Renal cortex interstitium (tissue), 15 donors: ENCODE measurements at places on chromosomes 1 and 21. TPM values are rescaled to one million over a fixed set of nuclear protein-coding genes. Genes with fewer than 3 reads are reported as not detected.

- DNase-seq = no peak
Observed at GRCh38 chr1:48448932-48449331, 23.1 kb downstream of the SPATA6 start.

GRCh38 chr1:199297174-199297573 lies 658.3 kb downstream of the PTPRC start:
- DNase-seq = no peak

DNA sequence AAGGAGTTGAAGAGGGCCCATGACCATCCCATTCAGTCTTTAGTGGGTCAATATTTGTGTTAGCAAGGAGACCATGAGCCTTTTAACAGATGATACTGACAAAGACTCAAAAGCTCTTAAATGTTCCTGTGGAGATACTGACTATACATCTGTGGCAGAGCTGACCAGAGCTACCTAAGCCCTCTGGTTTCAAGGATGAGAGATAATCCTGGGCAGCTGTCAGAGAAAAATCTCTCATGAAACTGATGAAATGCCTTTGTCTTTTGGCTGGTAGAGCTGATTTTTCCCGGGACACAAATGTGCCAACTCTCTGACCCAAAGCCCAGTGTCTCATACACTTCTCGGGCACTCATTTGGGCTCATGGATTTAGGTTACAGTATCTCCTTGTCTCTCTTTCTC lies 100.9 kb downstream of the XCL2 start:
- DNase-seq = no peak

GRCh38 chr1:1669468-1670440 lies 10.9 kb upstream of the CDK11B start:
- DNase-seq = no peak

DNA sequence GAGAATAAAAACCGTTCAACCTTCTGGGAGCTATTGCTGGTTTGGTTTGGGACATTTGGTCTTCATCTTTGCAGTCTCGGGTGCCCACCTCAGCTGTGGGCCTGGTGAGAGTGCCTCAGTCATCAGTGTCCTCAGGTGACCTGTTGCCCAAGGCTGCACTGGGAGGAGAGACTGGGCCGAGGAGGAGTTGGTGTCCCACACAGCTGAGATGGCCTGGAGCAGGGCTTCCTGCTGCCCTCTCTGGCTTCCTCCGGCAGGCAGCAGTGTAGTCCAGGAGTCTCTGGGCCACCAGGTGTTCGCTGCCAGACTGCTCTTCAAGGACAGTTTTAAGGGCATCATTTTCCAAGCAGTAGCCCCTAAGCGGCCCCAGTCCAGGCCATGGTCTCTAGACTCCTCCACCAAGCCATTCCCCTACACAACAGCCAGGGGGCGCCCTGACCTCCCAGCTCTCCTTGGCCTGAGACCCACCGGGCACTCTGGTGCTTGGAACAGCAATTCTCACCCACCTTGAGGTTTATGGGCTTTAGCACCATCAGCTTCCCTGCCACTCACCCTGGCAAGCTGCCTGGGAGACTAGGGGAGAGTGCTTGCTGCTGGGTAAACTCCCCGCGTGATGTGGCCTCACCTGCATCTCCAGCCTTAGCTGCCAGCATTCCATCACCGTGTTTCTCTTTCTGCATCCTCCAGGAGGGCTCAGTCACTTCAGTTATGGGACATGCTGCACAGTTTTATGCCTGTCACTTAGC lies 9.1 kb upstream of the SYTL1 start:
- no peak for DNase-seq

DNA sequence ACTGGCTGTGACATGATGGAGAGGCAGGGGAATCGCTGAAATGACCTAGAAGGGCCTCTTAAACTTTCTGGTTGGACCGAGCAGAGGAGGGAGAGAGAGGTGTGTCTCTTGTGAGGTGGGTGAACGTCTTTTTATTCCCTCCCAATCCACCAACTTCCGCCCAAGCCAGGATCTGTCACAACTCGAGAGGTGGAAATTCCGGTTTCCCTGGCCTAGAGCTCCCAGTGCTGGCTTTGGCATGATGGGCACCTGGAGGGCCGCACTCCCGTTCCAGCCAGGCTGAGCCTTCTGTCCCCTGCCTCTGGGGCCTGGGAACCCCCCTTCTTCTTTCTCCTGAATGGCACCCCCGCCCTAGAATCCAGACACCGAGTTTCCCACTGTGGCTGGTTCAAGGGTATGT lies at the start of gene SEMA4A:
Gene SEMA4A (plus strand): TSS at position 224 of the 400 bp plus-strand sequence. CDS start 994 bp downstream, outside the sequence.
- DNase-seq = no peak

GRCh38 chr1:187151555-187151954 lies 322.8 kb downstream of the PLA2G4A start:
- DNase-seq = no peak

GRCh38 chr1:67909776-67910175 lies 76.5 kb upstream of the GNG12 start:
- no peak for DNase-seq

GRCh38 chr1:42742617-42743316 lies 2.7 kb upstream of the CLDN19 start:
- no peak for DNase-seq

DNA sequence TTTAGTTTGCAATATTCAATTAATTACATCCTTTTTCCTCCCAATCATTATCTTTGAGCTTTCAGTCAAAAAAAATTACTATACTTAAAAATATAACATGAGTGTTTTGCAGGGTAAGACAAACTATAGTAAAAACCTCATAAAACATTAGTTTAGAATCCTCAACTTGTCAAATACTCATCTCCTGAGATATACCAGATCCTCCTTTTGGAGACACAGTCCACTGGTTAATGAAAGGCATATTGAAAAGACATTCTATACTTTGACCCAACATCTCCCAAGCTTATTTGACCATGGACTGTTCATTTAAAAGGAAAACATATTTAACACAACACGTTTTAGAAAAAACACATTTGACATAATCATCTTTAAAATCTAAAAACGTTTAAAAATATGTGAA lies 52.8 kb downstream of the NRIP1 start:
- no peak for DNase-seq

- DNase-seq = no peak
Observed at GRCh38 chr1:21629971-21630370, 39.2 kb downstream of the RAP1GAP start.

GRCh38 chr1:211723273-211723672 lies 47.9 kb upstream of the NEK2 start:
- DNase-seq = no peak

DNA sequence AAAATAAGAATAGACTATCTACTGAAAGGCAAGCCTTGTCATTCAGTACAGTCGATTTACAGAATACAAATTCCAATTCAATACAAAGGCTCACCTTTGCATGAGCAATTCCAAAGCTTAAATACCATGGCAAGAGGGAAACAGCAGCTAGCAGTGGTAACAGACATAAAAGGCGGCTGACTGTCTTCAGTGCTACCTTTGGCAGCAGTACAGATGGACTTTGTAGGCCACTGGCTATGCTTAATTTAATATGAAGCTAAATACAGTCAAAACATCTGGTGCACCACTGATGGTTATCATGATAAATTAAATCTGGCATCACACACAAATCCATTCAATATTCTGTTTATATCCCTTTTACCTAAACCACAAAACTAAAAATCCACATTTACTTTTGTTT lies 62.4 kb downstream of the RERE start:
- DNase-seq = no peak

HHIPL2 gene
- polyA plus RNA-seq = 1.2 TPM

PIGR gene
- 1.6 TPM for polyA plus RNA-seq

ERICH3 gene
- 0.36 TPM for polyA plus RNA-seq

CCDC181 gene
- 10.6 TPM for polyA plus RNA-seq

BRINP3 gene
- 4.5 TPM for polyA plus RNA-seq

SAMD11 gene
- polyA plus RNA-seq = 38.2 TPM
